HCT116 (cell line): ENCODE measurements at places on chromosomes 7 and 10.

GRCh38 chr10:75395066-75395931 is 6.3 kb downstream of the ZNF503 start:
- DNase-seq: no peak

- no peak for DNase-seq
Observed at GRCh38 chr10:44468965-44469364, 84.1 kb upstream of the CXCL12 start.

- DNase-seq: no peak
Observed at GRCh38 chr10:24826009-24826408, 102.3 kb upstream of the ARHGAP21 start.

- no peak for DNase-seq
Observed at GRCh38 chr10:21954132-21954531, 49.4 kb downstream of the DNAJC1 start.

- DNase-seq: no peak
Observed at GRCh38 chr10:21702633-21703111, 168.6 kb downstream of the MLLT10 start.

GRCh38 chr10:104117839-104118323 is 4.1 kb upstream of the SFR1 start:
- peak; percentile 98 for DNase-seq

- DNase-seq: no peak
Observed at GRCh38 chr10:61159253-61159652, 215.3 kb upstream of the RHOBTB1 start.

DNA sequence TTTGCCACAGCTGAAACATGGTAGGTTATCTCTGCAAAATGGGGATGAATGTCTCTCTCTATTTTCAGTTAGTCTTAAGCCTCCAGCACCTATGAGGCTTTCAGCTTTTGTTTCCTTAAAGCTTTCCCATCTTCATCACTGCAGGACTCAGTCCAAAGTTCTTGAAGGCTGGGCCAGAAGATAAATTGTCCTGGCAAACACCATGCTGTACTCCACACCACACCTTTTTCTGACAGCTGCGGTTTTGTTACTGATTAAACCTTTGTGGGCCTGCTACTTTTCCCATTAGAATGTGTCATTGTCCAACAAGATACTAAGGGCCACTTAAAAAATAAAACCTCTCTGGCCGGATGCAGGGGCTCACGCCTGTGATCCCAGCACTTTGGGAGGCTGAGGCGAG is 87.2 kb upstream of the A1CF start:
- no peak for DNase-seq

GRCh38 chr7:117119192-117119924 is 166.1 kb downstream of the ST7 start:
- DNase-seq: peak; percentile 62

DNA sequence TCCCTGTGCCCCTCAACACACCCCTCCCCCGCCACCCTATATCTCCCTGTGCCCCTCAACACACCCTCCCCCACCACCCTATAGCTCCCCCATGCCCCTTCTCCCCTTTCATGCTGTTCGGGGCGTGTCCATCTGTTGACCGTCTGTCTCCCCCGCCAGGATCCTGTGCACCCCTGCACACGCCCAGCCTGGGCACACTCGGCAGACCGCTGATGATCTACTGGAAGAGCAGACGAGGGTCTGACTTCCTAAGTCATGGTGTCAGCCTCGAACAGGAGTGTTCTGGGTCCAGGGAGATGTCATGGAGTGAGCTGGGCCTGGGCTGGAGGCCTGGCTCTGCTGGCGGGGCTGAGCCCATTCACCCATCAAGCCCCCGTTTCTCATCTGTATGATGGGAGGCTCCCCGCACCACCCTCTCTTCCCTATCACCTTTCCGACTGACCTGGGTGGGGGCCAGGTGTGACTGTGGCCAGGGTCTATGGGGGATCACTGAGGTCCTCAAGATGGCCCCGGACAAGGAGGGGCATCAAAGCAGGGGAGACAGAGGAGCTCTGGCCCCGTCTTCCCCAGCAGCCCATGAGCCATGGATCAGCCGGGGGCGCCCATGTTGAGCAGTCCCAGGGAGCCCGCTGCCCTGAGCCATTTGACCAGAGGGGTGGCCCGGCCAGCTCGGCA is 48.3 kb downstream of the PDGFA start:
- no peak for DNase-seq

- DNase-seq: peak; percentile 13
Observed at GRCh38 chr10:69968830-69969229, 83.8 kb upstream of the MACROH2A2 start.

- DNase-seq: no peak
Observed at GRCh38 chr10:111370101-111370500, 293.3 kb downstream of the ADRA2A start.

- DNase-seq: no peak
Observed at GRCh38 chr10:7426349-7426748, 15.5 kb upstream of the SFMBT2 start.

- no peak for DNase-seq
Observed at GRCh38 chr10:11625019-11625735, 13.7 kb upstream of the USP6NL start.

DNA sequence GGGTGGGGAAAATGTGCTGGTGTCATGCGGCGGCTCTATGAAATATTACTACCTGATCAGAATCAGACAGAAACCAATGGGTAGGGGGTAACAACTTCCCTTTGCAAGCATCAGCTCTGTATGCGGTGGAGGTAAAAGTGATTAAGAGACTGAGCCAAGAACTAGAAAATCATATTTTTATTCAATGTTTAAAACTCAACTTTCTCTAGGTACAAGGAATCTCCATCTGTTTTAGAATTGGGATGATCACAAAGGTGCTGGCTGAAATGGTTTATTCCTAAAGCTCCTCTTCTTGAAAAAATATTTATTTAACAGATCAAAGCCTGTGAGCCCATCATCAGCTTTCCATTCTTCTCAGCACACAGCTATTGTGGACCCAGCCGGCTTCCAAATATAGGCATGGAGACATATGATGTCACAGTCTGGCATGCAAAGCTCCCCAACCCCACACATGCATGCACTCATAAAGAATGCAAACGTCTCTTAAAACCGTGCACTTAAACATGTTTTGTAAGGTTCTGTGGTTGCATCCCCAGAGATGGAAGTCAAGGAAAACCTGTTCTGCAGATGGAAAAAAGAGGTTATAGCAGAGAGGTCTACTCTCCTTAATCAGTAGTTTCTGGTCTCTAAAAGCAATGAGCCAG is 126.0 kb downstream of the SKIDA1 start:
- no peak for DNase-seq

- no peak for DNase-seq
Observed at GRCh38 chr10:43229208-43230061, 37.4 kb downstream of the RASGEF1A start.

DNA sequence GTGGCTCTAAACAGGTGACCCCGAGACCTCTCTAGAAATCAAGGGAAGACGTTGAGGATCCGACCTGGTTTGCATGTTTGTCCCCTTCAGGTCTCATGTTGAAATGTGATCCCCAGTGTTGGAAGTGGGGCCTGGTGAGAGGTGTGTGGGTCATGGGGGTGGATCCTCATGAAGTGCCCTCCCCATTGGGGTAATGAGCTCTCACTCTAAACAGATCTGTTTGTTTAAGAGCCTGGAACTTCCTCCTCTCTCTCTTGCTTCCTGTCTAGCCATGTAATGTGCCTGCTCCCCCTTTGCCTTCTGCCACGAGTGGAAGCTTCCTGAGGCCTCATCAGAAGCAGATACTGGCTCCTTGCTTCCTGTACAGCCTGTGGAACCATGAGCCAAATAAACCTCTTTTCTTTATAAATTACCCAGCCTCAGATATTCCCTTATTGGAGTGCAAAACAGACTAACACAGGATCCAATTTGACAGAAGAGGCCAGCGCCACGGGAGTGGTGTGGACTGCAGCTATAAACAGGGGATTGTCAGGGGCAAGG is 10.8 kb upstream of the POLM start:
- no peak for DNase-seq

DNA sequence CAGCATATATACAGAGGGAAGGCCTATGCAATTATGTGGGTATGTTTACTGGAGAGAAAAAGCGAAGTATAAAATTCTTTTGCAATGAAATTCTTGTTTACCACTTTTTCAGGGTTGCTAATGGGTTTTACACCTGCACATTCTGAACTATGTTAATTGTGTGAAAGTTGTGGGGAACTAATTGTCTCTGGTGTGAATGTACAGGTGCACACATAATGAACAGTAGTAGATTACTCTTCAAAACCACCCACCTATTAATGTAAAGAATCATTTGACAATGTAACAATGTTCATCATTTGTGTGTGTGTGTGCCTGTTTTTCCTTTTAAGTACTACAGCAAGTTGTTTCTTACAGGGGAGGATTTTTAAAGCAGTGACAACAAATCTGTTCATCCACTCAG is 80.0 kb upstream of the FEZF1 start:
- no peak for DNase-seq

GRCh38 chr7:75981453-75982305 is 12.7 kb downstream of the TMEM120A start:
- no peak for DNase-seq

DNA sequence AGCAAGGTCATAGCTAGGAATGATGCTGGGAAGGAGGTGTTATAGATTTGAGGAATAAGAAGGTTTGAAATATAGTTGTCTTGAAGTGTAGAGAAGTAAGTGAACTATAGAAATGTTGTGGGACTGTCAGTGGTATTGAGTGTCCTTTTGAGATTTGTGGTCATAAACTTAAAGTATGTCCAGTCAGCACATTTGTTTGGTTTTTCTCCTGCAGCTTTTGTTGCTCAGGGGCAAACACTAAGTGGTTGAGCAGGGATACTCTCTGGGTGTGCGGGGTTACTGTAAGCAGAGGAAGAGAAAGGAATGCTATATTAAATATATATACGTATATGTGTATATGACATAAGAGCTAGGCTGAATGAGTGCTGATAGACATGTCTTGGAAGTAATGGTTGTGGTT is 67.1 kb downstream of the HECTD2 start:
- DNase-seq: no peak

- DNase-seq: no peak
Observed at GRCh38 chr7:5692845-5693278, 88.6 kb downstream of the RNF216 start.

DNA sequence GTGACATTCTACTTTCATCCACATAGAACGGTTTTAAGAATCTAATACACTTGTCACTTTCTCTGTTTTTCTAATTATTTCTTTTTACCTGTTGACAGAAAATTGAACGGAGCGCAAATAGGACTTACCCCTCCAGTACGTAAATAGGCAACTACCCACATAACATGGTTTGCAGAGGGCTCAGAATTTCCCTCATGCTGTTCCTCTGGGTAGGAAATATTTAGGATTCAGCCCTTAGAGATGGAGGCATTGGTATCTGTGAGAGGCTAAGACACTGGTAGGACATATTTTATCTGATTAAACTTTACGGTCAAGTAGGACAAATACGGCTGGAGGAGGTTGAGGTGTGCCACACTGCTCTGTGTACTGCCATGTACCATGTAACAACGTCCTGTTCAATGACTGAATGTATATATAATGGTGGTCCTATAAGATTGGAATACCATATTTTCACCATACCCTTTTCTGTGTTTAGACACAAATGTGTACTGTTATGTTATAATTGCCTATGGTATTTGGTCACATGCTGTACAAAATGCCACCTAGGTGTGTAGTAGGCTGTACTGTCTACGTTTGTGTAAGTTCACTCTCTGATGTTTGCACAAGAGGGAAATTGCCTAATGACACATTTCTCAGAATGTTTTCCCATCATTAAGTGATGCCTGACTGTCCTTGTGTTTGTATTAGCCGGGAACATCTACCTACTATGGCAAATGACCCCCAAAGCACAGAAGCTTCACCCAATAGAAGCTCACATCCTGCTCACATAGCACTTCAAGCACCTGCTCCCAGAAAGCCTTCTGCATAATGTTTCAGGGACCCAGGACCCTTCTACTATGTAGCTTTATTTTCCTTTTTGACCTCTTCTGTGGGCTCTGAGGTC is 429.4 kb upstream of the AKR1E2 start:
- DNase-seq: no peak

- no peak for DNase-seq
Observed at GRCh38 chr7:17545348-17545747, 246.9 kb downstream of the AHR start.

DNA sequence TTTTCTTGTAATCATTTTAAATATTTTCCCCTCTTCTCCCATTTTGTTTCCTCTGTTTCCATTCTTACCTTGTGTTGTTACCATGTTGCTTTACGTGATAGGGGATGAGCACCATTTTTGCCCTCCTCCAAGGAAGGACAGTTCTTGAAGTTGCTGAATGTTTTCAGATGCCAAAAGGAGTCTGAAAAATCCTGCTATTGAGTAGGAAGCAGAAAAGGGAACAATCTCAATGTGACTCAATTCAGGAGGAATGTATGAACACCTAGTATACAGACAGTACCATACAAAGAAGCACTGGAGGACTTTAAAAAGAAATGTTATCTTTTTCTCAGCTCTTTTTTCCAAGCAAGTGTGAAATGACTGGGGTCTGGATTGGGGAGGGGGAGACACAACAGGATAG is 5.1 kb upstream of the NAMPT start:
- DNase-seq: no peak

DNA sequence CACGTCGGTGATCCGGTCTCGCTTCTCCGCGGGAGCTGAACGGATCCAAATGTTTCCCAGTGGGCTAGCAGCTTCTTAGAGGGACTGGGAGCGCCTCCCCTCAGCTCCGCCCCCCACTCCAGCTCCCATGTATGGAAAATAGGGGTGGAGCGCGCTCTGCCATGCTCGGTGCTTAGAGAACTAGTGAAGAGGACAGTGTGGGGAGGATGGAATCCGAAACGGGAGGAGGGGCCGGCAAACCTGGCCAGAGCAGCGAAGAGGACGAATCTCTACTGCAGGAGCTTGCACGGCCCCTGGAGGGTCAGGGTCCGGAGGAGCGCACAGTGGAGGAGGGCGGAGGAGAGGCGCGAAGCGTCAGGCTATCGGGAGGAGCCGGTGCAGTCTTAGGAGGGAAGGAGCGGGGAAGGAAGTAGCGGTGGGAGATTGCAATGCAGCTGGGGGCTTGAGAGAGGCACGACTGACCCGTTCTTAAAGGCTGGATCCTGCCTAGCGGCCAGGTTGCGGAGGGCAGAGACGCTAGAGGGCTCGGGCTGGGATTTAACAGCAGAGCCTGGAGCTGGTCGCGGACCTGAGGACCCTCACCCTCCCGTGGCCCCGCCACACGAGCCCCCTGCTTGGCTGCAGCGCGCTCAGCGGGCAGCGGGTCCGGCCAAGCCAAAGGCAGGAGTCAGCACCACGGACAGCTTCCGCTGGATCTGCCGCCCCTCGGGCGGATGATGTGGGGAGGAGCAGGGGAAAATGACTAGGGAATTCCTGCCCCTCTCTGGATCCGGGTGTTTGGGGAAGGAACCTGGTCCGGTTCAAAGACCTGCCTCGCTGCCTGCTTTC is at the start of gene PRLHR:
Gene PRLHR (minus strand): TSS at position 51 of the 828 bp plus-strand sequence. CDS start 404 bp downstream, outside the sequence.
- no peak for DNase-seq

GRCh38 chr10:133087679-133088178 is at the start of gene ADGRA1:
Gene ADGRA1 (plus strand): TSS chr10:133087924. CDS start chr10:133088910, 986 bp downstream.
- no peak for DNase-seq

DNA sequence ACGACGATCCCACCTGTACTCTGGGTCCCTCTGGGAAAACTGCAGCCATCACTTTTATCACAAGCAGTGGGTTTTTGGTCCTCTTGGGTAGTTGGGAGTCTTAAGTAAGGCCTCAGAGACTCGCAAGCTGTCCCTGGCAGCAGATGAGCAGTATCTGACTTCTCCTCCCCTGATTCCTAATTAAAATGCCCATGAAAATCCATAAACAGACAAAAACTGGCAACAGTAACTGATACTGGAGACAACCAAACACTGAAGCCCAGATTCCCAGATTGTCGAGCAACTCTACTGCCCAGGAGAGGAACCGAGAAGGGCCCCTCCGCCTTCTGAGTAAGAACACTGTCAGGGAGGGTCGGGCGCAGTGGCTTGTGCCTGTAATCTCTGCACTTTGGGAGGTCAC is 333.8 kb downstream of the CALN1 start:
- DNase-seq: no peak
